ENCODE measurements at places on chromosomes 7 and 10. TPM values are rescaled to one million over a fixed set of nuclear protein-coding genes. Genes with fewer than 3 reads are reported as not detected.

GRCh38 chr10:112585126-112585525, 138.1 kb downstream of the VTI1A start:
- DNase-seq: no peak

DNA sequence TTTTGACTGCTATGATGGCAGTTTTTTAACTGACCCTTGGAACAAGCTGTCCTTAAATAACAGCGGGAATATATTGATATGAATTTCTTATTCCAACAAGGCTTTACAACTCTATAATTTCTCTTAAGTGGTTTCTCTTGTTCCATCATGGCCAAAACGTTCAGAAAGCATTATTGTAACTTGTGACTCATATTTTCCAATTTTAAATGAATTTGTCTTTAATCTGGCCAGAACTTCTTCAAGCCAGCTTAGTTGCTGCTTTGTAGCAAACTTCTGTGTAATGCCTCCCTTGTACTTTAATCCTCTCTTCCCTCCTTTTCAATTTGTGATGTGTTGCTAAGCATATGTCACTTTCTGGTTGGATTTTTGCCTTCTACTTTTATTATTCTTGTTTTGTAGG, 271.9 kb downstream of the KIF20B start:
- DNase-seq: peak; percentile 26

DNA sequence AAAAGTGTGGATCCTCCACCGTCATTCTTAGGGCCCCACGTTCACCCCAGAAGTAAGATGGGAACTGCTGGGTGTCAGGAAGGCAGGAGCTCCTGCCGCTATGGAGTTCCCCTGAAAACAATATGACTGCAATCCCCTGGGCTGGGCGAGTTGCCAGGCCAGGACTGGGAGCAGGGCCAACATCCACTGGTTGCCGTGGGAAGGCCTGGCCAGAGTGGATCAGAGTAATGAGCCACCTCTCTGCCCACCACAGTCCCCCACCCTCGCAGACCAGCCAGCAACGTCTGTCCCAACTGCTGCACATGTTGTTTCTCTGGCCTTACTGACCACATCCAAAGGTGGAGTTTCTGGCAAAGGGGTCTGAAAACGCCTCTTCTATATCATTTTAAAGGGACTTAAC, 86.6 kb downstream of the STRA8 start:
- peak; percentile 43 for DNase-seq

Gene VWDE
- polyA plus RNA-seq: 3.5 TPM

Gene SPDYE8
- not detected for polyA plus RNA-seq

Data from muscle of arm (tissue), 14 donors.